Subcutaneous adipose tissue (tissue), 4 donors: ENCODE measurements at places on chromosomes 5 and 9. TPM values are rescaled to one million over a fixed set of nuclear protein-coding genes. Genes with fewer than 3 reads are reported as not detected.

The FBP2 gene
- not detected for total RNA-seq

The KCNN2 gene
- total RNA-seq: not detected

The IFNA2 gene
- not detected for total RNA-seq

The SHISAL2B gene
- total RNA-seq: not detected

The NIPBL gene
- total RNA-seq: 54.9 TPM

The C9orf153 gene
- 2.0 TPM for total RNA-seq
